Activated gamma-delta T cell treated with Interleukin-2 at 50 U/mL for 16 hours (primary cell): ENCODE measurements at places on chromosomes 6 and 20.

GRCh38 chr6:144621332-144621731, 336.2 kb downstream of the UTRN start:
- no peak for DNase-seq

DNA sequence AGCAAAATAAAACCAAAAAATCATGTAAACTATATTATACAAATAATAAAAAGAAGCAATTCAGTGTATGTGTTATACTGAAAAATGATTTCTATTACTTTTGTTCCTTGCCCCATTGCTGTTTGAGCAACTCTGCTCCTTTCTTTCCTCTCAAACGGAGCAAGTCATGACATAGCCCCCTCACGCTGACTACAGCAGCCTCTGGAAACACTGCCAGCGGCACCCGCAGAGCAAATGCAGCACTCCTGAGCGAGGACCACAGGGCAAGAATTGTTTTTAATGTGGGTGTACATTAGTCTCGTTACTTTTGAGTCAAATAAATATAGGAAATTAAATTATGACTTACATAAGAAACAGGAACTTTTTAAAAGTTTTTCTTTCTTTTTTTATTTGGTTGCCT, 350.1 kb upstream of the HSF2 start:
- DNase-seq: no peak

DNA sequence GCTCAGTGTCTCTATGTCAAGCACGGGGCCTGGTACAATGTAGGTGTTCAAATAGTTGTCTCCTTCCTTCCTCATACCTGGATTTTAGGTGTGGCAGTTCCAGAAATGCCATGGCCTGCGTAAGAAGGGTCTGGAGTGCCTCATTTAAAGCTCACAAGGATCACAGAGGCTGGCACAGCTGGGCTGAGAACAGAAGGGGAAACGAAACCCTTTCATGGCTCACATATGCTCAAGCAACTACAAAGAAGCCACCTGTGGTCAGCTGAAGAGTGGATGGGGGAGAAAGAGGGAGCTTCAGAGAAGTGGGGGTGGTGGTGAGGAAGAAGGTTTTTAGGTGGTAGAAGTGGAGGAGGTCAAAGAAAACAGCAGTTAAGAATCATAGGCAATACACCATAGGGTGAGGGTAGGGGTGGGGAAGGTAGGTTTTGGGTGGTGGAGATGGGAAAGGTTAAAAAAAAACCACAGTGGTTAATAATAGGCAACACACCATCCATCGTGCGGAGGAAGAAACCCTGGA, 17.0 kb upstream of the TOP1 start:
- DNase-seq: no peak

DNA sequence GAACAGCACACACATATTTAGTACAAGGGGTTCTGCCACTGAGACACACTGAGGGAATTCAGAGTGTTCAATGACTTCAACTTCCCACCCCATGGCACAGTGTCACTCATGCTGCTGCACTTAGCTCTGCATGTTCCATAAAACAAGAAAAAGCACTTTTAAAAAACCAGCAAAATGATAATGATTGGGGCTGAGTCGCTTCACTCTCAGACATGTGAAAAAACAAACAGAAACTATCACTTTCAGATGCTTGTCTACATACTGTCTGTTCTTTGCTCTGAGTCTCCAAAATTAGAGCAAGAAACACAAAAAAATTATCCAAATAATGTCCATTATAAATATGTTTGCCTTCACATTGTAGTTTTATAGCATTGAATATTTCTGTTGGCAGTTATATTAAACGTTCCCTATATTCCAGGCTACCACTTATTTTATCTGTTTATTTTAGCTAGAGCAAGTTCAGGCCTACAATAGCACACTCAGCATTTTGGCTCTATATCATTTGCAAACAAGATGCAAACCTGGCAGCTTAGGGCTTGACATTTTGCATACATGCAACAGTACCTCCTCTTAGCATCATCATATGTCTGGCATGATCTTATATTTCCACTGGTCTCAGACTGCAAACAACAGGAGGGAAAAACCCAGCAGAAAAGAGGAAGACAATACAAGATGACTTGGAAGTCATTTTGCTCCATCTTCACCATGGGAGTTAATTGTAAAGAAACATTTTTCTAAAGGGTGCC, 398.8 kb downstream of the HACE1 start:
- no peak for DNase-seq

DNA sequence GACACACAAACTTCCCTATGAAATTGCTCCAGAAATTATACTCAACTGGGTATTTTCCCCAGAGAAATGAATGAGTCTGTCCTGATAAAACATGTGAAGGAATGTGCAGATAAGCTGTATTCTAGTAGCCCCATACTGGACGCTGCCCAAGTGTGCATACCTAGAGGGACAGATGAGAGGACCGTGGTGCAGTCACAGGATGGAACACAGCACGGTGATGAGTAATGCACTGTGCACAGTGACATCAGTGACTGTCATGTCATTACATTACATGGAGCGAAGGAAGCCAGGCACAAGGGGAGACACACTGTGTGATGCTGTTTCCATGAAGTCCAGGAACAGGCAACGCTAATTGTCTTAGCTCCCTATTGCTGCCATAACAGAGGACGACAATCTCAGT, 155.5 kb downstream of the CDH4 start:
- DNase-seq: no peak

GRCh38 chr20:21357844-21358243, 39.5 kb downstream of the NKX2-4 start:
- DNase-seq: no peak

- peak; percentile 52 for DNase-seq
Measured at GRCh38 chr6:151014404-151015100, 149.1 kb downstream of the MTHFD1L start.

- no peak for DNase-seq
Measured at GRCh38 chr6:130259140-130259539, 36.4 kb upstream of the SAMD3 start.

GRCh38 chr6:38413102-38413800, 226.5 kb downstream of the BTBD9 start:
- no peak for DNase-seq

- no peak for DNase-seq
Measured at GRCh38 chr20:40893610-40894236, 134.9 kb upstream of the TOP1 start.

DNA sequence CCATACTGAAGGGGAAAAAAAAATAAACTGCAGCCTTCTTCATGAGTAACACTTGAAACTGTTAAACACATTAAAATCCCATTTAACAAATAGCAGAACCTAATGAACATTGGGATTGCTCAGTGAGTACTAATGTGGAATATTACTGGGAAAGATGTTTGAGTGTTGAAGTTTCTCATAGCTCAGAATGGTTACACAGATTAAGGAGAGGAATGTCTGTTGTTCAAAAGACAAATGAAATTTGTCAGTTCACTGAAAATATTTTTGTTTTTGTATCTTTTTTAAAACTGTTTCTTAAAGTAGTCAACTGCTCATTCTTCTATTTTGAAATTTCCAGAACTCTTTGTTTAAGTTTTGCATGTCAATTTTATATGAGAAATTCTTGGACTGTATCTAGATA, 374.3 kb downstream of the LAMA2 start:
- DNase-seq: no peak

GRCh38 chr6:129345890-129346289, 364.1 kb downstream of the ARHGAP18 start:
- no peak for DNase-seq

DNA sequence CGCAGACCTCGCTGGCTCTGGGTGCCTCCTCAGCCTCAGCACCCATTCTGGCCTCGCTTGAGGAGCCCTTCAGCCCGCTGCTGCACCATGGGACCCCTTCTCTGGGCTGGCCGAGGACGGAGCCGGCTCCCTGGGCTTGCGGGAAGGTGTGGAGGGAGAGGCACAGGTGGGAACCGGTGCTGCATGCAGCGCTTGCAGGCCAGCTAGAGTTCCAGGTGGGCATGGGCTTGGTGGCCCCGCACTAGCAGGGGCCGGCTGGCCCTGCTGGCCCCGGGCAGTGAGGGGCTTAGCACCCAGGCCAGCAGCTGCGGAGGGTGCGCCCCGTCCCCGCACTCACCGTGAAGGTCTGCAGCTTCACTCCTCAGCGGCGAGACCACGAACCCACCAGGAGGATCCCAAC, 30.4 kb downstream of the DEFB114 start:
- DNase-seq: no peak

GRCh38 chr20:61169874-61170273, 82.2 kb upstream of the CDH4 start:
- DNase-seq: no peak

DNA sequence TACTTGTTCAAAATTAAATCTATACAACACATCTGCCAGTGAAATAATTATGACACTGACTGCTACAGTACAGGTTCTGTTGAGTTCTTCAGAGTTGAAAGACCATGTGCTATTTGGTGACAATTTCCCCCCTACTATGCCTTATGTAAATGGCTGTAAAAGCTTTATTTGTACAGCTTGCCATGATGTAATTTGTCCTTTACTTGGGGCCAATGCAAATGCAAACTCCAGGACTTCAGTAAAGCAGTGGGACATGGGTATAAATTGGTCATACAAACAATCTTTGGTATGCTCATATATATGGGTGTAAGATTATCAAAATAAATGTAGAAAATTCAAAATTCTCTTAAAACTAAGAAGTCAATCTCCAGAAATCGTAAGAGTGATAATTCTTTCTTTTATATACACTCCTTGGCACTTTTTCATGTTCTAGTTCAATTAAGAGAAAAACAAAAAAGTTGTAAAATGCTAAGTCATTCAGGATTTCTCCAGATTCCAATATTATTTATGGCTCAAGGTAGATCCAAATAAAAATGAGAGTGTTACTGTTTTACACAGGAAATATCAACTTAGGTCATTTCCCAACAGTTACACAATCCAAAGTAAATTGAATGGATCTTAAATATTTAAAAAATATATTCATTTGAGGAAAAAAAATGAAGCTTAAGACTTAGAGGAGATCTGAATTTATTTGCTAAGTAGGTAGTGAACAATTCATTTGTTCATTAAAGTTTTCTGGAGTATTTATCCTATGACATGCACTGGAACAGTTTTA, 1310.5 kb upstream of the CITED2 start:
- no peak for DNase-seq

- no peak for DNase-seq
Measured at GRCh38 chr20:11001302-11001701, 327.5 kb upstream of the JAG1 start.

- DNase-seq: no peak
Measured at GRCh38 chr6:131400054-131400778, 172.8 kb upstream of the ARG1 start.

GRCh38 chr20:3515379-3516170, 44.8 kb downstream of the ATRN start:
- no peak for DNase-seq

GRCh38 chr6:115932481-115932880, 128.2 kb downstream of the FRK start:
- DNase-seq: no peak

- no peak for DNase-seq
Measured at GRCh38 chr6:98024359-98024758, 741.3 kb upstream of the MMS22L start.

GRCh38 chr6:38417521-38417920, 222.2 kb downstream of the BTBD9 start:
- no peak for DNase-seq

DNA sequence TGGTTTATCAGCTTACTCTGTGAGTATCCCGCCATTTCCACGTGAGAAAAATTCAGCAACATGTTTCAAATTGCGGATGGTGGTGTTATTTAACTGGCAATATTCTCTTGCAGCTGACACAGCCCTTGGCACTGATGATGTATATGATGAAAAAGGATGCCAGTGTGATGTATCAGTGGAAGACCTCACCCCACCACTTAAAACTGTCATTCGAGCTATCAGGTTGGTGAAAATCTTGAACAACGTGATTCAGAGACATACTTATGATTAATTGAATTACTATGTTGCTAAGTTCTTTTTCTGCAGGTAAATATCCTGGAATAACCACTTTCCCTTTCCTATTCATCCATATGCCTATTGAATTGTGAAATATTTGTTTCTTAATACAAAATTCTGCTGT, 55.7 kb downstream of the KHDC1L start:
- DNase-seq: no peak

DNA sequence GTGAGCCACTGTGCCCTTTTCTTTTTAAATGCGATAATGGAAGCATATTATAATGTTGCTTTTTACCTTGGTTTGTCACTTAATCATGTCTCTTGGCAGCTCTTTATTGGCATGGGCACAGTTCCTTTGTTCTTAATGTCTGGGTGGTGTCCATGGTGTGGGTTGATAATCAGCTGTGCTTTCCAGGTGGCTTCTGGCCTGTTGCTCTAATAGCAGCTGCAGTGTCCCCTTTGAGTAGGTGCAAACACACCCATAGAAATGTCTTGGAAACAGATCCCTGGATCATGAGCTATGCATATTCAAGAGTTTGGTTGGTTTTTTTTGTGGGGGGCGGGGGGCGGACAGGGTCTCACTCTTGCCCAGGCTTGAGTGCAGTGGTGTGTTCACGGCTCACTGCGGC, 29.9 kb downstream of the EFCAB8 start:
- DNase-seq: no peak
